Left cardiac atrium (tissue), 4 donors: ENCODE measurements at places on chromosomes 11 and 22. TPM values are rescaled to one million over a fixed set of nuclear protein-coding genes. Genes with fewer than 3 reads are reported as not detected.

DNA sequence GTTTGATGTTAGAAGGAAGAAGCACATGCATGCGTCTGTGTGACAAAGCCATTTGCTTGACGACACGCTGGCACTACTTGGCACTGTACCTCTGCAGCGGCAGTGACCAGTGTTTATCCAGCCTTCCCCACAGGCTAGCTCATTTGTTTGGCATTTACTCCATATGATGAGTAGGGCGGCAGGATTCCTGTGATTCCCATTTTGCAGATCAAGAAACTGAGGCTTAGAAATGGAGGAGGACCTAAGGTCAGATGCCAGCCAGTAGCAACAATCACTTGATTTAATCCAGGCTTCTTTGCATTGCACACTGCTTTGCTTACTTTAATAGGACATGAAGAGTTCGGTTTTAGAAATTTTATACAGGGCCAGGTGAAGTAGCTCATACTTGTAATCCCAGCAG, 45.0 kb downstream of the TBC1D22A start:
- no peak for DNase-seq

GRCh38 chr11:12089041-12089440, 21.3 kb upstream of the MICAL2 start:
- DNase-seq: no peak

DNA sequence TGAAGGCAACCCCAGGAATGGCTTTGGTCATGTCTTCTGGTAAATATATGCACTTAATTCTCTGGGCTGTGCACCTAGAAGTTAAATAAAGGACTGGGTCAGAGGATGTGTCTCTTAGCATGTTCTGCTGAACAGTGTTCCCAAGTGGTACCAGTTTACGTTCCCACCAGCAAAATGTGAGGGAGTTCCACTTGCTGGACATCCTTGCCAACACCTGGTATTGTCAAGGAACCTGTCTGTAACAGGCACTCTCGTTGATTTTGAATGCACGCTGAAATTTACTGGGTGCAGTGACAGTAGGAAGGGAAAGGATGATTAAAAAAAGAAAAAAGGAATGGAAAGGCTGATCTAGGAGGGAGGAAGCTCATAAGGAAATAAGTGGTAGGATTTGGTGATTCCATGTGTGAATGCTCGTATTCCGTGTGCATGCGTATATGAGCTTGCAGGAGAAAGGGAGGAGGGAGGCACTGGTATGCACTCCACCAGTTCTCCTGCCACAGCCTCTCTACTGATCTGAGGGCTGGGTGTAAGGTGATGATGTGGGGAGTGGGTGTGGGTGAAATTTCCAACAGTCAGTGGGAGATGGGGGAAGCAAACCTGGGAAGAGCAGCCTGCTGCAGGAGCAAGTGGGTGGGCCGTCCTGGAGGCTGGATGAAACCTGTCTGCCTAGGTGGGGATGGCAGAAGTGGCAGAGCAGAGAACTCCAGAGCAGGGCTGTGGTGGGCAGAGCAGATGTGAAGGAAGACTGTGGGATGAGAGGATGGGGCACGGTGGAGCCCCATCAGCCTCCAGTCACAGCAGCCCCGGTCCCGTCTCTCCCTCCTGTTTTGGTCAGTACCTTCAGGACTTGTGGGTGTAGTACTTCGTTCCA, 15.0 kb downstream of the MED15 start:
- no peak for DNase-seq

- DNase-seq: no peak
Observed at GRCh38 chr22:17087498-17088131, 2.8 kb downstream of the IL17RA start.

DNA sequence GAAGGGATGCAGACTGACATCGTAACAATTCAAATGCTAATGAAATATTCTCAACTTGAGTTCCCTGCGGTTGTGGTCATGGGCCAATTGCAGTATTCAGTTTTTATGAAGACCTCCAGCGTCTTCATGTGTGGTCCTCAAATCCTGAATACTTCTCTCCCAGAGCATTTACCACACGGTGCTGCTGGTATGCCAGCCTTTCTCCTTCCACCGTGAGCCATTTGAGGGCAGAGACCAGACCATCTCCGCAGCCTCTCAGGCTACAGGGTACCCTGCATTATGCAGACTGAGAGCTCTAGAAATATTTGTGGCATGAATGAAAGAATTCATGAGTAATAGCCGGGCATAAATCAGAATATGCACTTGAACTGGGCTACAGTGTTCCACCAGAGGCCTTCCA, 289.7 kb downstream of the ST3GAL4 start:
- no peak for DNase-seq

DNA sequence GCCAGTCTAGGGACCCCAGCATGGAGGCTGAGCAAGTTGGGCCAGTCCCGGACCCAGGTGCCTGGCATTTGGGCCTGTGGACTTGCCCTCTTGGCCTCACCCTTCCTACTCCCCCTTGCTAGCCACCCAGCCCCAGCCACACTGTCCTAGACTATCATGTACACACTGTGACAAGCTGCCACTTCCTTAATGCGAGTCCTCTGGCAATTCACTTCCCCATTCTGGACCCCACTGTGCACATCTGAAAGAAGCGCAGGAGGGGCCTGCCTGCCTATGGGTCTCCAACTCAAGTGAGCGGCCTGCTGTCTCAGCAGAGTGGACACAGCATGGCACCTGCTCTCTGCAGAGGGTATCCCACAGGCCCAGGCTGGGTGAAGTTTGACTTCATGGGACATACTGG, 68.5 kb upstream of the LMO1 start:
- DNase-seq: no peak

DNA sequence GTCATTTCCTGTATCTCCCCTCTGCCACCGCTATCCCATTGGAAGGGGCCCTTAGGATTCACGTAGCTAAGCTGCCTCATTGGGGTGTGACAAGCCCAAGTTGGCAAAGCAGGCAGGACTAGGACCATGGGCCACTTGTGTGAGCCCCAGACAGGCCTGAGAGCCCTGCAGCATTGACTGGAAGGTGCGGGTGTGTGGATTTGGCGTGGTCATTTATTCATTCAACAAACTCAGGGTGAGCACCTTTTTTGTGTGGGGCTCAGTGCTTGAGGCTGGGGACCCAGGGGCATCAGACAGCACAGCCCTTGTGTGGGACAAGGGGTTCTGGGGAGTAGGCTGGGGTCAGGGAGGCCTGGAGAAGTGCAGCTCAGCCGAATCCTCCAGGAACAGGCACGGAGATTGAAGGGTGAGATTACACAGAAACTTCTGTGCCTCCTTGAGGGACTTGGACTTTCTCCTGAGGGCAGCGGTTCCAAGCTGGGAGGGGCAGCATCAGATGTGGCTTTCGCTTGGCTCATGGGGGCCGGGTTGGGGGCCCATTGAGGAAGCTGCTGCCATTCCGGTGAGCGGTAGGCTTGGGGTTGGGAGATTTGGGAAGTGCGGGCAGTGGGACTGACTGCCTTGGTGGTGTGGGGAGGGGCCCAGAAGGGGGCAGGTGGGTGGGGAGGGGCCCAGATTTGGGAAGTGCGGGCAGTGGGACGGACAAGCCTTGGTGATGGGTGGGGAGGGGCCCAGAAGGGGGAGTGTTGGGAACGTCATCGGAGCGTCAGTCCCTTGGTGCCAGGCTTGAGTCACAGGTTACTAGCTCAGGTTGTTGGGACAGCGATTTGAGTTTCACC, 11.9 kb downstream of the MGAT3 start:
- DNase-seq: no peak

GRCh38 chr11:44673688-44674087, 53.1 kb upstream of the TSPAN18 start:
- DNase-seq: no peak

DNA sequence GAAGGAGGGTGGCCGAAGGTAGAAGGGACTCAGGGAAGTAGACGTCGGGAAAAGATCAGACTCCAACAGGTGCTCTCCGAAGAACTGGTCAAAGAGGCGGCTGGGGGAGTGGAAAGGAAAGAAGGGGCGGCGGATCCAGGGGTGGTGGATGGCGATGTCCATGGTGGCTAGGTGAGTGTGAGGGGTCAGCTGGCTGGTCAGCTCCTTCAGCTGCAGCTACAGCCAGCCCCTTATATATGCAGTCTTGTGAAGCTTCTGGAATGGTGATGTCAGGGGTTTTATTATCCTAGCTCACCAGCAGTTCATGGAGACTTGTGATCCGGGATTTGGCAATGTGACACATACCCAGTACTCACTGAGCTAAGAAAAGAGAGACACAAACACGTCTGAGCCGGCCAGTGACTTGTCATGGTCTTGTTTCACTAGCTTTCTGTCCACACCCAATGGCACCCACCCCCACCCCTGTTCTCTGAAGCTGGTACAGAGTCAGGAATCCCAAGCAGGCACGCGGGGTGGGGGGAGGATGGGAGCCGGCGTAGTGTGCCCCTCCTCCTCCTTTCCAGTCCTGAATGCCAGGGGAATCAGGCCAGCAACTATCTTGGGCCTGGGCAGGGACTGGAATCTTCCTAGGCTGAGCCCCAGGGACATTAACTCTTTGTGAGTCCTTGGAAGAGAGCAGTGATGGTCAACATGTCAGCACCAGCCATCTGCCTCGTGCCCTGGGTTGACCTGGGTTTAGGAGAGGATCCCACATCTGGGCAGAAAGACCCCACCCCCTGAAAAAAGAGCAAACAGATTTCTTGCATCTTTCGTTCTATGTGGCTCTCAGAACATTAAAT, at the start of gene CRYAB:
TSS of gene CRYAB (minus strand) at position 208 of the 839 bp plus-strand sequence. CDS start at position 162, 46 bp downstream.
- DNase-seq: peak; percentile 90

DNA sequence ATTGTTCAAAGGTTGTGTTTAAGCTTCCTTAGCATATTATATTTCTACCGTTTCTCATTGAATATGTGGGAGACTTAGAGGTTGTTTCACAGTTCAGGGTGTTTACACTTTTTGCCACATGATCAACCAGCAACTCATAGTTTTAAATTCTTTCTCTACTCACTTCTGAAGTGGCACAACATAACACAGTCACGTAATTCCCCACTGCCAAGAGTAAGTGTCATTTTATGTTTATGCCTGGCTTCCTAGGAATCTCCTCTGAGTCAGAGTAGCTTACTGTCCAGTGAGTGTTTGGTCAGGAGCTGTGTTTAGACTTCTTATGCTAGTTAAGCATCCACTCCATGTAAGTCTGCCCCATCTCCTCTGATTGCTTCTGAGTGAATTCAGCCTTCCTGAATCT, 520.8 kb upstream of the KIRREL3 start:
- no peak for DNase-seq

- no peak for DNase-seq
Observed at GRCh38 chr11:38089726-38090125, 1491.7 kb upstream of the RAG2 start.

DNA sequence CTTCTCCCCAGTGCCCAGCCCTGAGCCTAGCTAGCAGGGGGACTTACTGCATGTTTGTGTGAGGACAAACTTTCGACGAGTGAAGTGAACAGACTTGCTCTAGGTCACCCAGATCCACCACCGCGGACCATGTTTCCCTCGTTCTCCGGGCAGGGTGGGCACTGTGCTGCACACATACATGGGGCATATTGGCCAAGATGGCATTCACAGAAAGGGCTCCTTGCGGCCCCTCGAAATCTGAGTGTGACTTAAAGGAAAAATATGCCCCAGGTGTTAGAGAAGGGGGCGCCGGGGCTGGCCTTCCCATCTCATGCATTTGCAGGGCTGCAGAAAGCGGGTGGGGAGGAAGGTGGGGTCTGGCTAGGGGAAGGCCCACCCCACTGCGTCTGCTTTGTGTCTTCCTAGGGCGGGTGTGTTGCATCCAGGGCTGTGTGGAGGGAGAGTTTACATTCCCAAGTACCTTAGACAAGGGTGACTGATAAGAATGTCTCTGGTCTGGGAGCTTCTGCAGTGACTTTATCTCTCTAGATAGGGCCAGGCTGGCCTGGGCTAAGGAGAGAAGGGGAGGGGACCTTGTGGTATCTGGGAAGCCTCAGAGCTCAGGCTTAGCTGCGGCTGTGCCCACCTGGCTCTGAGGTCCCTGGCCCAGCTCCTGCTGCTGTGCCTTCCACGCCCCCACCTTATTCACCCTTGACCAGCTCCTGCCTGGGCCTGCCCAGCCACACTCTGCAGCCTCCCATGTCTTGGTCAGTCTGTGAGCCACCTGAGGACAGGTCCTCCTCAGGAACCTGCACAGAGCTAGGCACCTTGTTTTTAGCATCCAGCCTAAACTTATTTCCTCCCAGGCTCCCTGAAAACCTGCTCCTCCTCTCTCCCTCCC, 45.8 kb downstream of the LRRC32 start:
- DNase-seq: no peak

DNA sequence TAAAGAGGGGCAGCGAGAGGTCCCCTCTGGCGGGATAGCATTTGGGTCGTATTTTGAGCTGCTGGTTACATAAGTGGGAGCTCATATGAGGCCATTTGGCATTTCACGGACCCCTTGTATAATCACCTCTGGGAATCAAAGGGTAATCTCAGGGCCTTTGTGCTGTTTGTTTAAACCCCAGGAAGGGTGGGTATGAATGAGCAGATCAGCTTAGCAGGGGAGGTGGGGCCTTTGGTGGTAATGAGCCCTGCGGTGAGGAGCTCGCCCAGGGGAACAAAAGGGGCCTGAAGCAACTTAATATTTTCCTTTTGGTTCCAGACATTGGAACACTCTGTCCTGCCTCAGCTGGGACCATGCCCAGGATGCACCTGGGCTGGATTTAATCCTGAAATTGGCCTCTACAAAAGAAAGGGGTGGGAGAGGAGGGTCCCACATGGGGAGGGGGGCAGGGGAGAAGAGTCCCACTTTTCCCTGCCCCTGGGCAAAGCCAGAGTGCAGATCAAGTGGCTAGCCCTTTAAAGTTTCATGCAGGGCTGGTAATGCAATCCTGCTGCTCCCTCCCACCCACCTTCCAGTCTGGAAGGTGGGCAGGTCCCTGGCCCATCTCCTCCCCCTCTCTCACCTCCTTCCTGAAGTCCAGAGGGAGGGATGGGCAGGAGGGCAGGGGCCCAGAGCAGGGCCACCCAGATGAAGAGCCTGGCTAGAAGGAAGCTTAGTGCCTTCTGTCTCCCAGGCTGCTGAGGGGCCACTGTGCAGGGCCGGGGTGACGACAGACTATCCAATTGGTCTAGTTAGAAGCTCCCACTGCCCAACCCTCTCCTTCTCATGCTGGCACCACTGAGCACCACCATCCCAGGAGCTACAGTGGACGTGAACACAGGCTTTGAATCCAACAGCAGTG, 10.5 kb downstream of the TSKU start:
- no peak for DNase-seq

GRCh38 chr22:21936151-21936775, 16.4 kb downstream of the PPM1F start:
- peak; percentile 55 for DNase-seq

DNA sequence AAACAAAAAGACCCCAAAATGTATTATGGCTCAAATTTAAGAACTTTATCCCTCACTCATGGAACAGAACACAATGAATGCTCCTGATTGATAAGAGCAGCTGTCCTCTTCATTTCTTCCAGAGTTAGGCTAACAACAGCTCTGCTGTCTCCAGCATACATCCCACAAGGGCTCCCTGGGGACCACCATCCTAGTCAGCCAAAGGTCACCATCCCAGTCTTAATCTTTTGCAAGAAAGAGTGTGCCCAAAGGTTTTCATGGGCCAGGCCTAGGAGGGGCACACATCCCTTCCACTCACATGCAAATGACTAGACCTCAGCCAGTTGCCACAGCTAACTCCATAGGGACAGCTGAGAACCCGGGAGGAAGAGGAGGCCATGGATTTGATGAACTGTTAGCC, 555.3 kb downstream of the BUD13 start:
- DNase-seq: no peak

- DNase-seq: peak; percentile 50
Observed at GRCh38 chr22:41178425-41178975, 26.6 kb upstream of the L3MBTL2 start.

The LRRC74B gene
- not detected for total RNA-seq

The MMP11 gene
- total RNA-seq: 5.6 TPM

The KCNK7 gene
- total RNA-seq: 0.31 TPM

The GTSE1 gene
- 0.94 TPM for total RNA-seq

The APLP2 gene
- total RNA-seq: 322 TPM

The TMEM126B gene
- total RNA-seq: 48.4 TPM

The BRSK2 gene
- 1.6 TPM for total RNA-seq

The SPTBN2 gene
- total RNA-seq: 3.2 TPM
